ENCODE measurements at places on chromosomes 1 and 21. TPM values are rescaled to one million over a fixed set of nuclear protein-coding genes. Genes with fewer than 3 reads are reported as not detected.

CELSR2 gene
- total RNA-seq, result 6.9 TPM

TRPM2 gene
- total RNA-seq, result 11.0 TPM

FGR gene
- total RNA-seq, result not detected

GALNT2 gene
- total RNA-seq, result 114 TPM

LRRIQ3 gene
- 0.86 TPM for total RNA-seq

NT5C1A gene
- total RNA-seq, result not detected

SELENBP1 gene
- 11.6 TPM for total RNA-seq

DDR2 gene
- total RNA-seq, result 5.9 TPM

CRYAA gene
- total RNA-seq, result not detected

VHLL gene
- total RNA-seq, result 0.49 TPM

CGN gene
- total RNA-seq, result 0.32 TPM

ALPL gene
- not detected for total RNA-seq

FOXD3 gene
- total RNA-seq, result not detected

PTPRU gene
- 26.8 TPM for total RNA-seq

GREM2 gene
- total RNA-seq, result not detected

HES2 gene
- 5.0 TPM for total RNA-seq

CFHR2 gene
- not detected for total RNA-seq

IL20 gene
- total RNA-seq, result not detected

A3GALT2 gene
- total RNA-seq, result not detected

ENSA gene
- total RNA-seq, result 294 TPM

ITGB2 gene
- total RNA-seq, result 24.8 TPM

FCRLA gene
- total RNA-seq, result 0.47 TPM

GJA8 gene
- total RNA-seq, result not detected

CFAP57 gene
- 0.17 TPM for total RNA-seq

RNF187 gene
- 244 TPM for total RNA-seq

ALX3 gene
- total RNA-seq, result not detected

S100A1 gene
- 0.74 TPM for total RNA-seq

ARHGAP29 gene
- total RNA-seq, result 46.7 TPM

CNR2 gene
- total RNA-seq, result not detected

PGLYRP3 gene
- total RNA-seq, result not detected

TNFRSF8 gene
- total RNA-seq, result not detected

RGS16 gene
- 11.9 TPM for total RNA-seq

PCP4 gene
- total RNA-seq, result not detected

TCHHL1 gene
- total RNA-seq, result not detected

AADACL3 gene
- total RNA-seq, result not detected

MAN1C1 gene
- total RNA-seq, result not detected

RNASEL gene
- total RNA-seq, result 4.2 TPM

TEX35 gene
- not detected for total RNA-seq

PSRC1 gene
- 13.0 TPM for total RNA-seq

KRTAP13-2 gene
- total RNA-seq, result not detected

CSDE1 gene
- total RNA-seq, result 580 TPM

MAB21L3 gene
- total RNA-seq, result 2.5 TPM

LCE2A gene
- total RNA-seq, result not detected

RASSF5 gene
- 8.3 TPM for total RNA-seq

POU2F1 gene
- 16.7 TPM for total RNA-seq

CFHR1 gene
- not detected for total RNA-seq

NHLH1 gene
- total RNA-seq, result 0.20 TPM

UBAP2L gene
- total RNA-seq, result 223 TPM

WNT4 gene
- not detected for total RNA-seq

SYCP1 gene
- not detected for total RNA-seq

PLA2G2D gene
- not detected for total RNA-seq

SIK1 gene
- 77.1 TPM for total RNA-seq

MYOG gene
- total RNA-seq, result not detected

RXRG gene
- total RNA-seq, result not detected

Data from MCF 10A (cell line).